Endothelial cell (in vitro differentiated cells): ENCODE measurements at places on chromosomes 4 and X.

GRCh38 chr4:118969359-118969758, 80.7 kb downstream of the SYNPO2 start:
- peak; percentile 24 for DNase-seq

GRCh38 chr4:126440297-126440696, 1125.5 kb downstream of the FAT4 start:
- DNase-seq, result no peak

DNA sequence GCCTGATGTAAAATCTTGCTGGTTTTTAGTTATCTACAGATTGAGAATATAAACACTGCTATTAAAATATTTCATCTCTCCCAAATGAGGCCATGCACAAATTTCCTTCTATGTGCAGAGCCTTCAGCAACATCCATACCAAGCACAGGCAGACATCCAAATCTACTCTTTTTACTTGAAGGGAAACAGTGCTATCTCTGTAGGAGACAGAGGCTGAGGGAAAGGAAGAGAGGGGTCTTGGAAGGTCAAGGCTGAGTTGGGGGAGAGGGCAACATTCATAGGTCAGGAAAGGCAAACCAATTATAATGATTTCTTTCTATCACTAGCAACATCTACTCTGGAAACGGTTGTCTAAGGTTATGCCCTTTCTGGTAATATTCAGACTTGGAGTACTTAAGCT, 240.2 kb downstream of the CBR4 start:
- DNase-seq, result no peak

GRCh38 chr4:42460043-42460442, 62.8 kb downstream of the SHISA3 start:
- DNase-seq, result no peak

DNA sequence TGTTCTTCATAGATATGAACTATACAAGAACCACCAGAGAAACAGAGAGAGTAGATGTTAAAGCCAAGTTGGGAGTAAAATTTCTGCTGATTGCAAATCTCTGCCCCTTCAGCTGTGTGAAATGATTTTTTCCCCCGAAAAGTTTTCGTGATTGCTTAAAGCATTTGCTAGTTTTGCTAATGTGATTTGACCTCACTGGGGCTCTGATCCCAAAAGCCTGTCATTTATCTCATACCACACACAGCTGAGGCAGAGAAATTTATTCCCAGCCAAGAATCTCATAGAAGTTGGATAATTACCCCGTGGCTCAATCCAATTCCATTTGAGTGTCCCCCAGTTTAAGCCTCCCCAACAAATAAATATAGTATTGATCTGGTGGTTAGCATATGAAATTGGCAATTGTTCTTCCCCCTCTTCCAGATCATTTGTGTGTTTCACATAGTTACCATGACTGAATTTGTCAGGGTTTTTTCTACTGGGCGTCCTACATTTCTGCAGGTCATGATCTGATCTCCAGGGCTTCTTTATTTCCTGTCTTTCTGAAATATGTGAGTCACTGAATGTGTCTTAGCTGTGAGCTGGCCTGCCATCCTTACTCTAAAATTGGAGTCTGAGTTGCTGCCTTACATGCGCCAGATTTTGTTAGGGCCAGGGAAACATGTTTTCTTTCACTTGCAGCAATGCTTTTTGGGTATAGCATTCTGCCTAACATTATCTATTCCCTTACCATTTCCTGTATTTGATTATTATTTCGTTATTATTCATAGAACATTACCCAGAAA, 167.5 kb upstream of the FRMPD4 start:
- no peak for DNase-seq

- DNase-seq, result no peak
These were observed 43.2 kb downstream of the ZBTB49 start for GRCh38 chr4:4333265-4333706.

- no peak for DNase-seq
These were observed 43.0 kb upstream of the TAPT1 start for GRCh38 chr4:16269240-16269639.
